ENCODE measurements at places on chromosomes 16 and 17. TPM values are rescaled to one million over a fixed set of nuclear protein-coding genes. Genes with fewer than 3 reads are reported as not detected.

- DNase-seq, result no peak
Observed at GRCh38 chr16:50740736-50741135, 1.1 kb upstream of the CYLD start.

- DNase-seq, result no peak
Observed at GRCh38 chr17:44200478-44201155, 933 bp upstream of the ATXN7L3 start.

- no peak for DNase-seq
Observed at GRCh38 chr17:81508639-81509206, 3.9 kb downstream of the ACTG1 start.

DNA sequence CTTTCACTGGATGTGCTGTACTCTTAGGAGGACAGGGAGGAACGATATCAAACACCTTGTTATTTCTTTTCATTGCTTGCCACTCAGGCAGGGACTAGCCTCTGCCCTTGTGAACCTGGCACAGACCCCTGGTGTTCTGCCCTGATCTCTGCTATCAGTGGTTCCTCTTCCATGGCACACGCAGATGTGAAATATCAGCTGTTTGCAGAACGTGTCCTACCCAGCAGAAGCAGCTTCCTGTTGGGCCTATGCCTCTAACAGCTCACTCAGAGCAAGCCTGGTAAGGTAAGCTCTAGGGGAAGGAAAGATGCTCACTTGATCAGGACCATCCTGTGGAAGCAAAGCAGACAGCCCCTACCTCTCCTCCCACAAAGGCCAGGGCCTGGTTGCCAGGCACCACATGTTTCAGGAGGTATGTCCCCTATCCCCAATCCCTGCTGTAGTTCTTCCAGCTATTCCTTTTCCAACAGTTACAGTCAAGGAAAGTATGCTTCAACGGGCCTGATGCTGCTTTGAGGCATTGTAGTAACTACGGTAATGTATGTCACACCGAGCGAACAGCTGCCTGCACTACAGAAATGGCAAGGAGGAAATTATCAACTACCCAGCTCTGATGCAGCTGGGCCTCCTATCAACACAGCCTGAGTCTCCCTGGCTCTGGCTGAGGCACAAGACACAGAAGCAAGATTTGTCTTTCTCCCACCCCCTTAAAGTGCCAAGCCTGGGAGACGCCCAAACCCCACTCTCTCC is 41.3 kb upstream of the GFOD2 start:
- DNase-seq, result no peak

DNA sequence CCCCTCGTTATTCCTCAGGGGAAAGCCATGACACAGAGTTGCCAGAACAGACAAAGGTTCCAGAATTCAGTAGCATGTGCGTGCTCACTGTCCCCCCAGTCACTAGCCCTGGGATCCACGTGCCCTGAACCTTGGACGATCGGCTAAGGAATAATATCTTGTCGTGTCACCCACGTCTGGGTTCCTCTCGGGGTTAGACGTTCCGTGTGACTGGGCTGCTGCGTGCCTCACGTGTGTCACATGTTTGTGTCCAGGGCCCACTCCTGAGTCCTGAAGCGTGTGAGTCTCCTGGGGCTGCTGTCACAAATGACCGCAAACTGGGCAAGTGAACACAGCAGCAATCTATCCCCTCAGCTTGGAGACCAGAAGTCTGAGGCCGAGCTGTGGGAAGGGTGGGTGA is 12.4 kb upstream of the ZNF469 start:
- DNase-seq, result no peak

DNA sequence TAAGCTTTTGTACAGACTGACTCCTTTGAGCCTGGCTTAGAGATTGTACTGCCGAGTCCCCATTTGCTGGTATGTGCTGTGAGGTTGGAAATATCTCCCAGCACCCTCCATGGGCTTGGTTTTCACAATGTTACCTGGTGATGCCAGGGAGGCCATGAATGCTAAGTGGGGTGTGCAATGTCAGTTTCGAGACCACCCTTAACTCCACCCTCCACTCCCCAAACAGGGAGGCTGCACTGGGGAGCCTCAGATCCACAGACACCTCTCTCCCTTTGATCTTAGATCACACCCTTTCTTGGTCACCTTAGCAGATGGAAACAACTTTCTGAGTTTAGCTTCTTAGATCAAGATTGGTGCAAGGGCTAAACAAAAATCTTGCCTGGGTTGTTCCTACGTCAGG is 28.6 kb upstream of the PIK3R6 start:
- DNase-seq, result no peak

DNA sequence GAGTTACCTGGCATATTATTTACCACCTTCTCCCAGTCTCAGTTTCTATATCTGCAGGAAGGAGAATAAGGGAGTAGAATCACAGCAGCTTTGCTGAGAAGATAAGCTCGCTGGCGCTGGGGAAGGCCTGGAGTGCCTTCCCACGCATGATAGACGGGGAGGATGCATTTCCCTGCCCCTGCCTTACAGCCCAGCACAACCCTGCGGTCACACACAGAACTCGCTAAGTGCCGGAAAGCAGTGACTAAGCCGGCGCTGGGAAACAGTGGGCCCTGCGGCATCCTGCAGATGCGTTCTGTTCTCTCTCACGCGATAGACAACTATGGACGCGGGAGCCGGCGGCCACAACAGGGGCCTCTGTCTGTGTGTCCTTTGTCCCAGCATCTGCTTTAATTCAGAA is 4.8 kb downstream of the CA5A start:
- DNase-seq, result peak; percentile 92

DNA sequence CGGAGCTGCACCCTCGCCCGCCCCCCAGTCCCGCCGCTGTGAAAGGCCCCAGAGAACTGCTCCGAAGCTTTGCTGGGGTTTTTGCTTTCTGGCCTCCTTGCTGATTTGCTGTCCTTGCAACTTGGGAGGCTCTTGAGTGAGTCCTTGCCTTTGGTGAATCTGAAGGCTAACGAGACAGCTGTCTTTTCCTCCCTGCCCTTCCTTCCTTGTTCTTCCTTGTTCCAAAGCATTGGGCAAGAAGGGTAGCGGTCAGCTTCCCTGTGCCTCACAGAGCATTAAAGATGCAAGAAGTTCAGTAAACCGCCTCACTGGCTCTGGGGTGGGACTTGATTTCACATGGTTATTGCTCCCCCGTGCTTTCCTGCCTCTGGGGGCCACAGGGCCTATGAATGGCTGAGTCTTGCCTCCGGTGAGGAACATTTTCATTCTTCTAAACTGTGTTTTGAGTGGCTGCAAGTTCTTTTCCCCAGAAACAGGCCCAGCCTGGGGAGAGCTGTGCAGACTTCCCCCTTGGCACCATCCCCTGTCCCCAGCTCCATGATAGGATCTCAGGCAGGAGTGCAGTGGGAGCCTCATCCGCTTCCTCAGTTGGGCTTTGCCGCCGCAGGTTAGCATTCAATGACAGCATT is 1.4 kb downstream of the YPEL2 start:
- no peak for DNase-seq

GRCh38 chr16:87582216-87582965 is 19.9 kb upstream of the JPH3 start:
- peak; percentile 79 for DNase-seq

GRCh38 chr17:45995627-45996270 is 3.3 kb upstream of the STH start:
- no peak for DNase-seq

DNA sequence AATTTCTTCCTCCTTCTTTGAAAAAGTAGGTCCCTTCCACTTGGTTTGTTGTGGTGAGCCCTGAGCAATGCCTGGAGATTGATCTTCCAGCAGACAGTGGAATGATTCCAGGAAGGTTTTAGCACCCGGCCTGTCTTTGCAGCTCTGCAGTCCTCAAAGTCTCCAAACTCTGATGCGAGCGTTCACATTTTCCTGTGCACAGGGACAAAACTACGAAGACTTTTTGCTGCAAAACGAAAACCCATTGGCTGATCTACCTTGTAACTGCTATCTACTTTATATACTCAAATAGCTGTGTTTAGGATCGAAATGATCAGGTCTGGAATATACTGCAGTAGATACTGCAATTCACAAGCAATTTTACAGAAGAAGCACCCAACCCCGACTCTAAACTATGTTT is 21.7 kb downstream of the G6PC1 start:
- peak; percentile 16 for DNase-seq

GRCh38 chr17:72816406-72816805 is 276.1 kb downstream of the SLC39A11 start:
- no peak for DNase-seq

DNA sequence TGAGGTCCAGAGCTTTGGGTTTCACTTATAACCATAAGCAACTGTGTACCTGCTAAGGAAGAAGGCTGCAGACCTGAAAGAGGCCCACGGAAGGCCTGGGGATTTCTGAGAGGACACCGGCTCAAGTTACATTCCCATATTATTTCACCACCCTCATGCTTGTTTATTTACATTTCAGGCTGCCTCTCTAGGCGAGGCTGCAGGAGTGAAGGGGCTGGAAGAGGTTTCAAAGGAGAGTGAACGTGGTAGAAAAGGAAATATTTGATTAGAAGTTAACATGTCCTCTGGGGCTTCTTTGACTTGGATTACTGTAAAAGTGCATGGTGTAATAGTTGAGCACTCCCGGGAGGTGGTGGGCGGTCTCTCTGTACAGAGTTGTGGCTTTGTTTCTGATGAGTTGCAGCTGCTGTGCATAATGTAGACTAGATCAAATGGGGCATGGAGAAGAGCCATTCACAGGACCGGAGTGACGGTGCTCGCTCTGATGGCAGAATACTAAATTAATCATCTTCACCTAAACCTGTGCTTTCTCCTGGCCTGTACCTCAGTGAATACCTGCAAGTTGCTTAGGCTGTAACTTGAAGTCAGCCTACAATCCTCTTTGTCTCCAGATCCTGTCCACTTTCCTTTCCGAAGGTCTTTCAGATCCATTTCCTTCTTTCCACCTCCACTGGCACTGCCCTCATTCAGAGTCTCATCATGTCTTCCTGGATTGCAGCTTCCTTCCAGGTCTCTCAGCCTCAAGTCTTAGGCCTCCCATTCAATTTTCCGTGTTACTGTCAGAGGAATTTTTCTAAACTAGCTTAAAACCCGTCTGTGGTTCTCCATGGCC is 1.9 kb upstream of the CPD start:
- peak; percentile 70 for DNase-seq

GRCh38 chr17:70047619-70048419 is 27.2 kb upstream of the KCNJ16 start:
- no peak for DNase-seq

GRCh38 chr17:63369233-63369632 is 76.9 kb downstream of the CYB561 start:
- DNase-seq, result peak; percentile 74

- DNase-seq, result no peak
Observed at GRCh38 chr16:88688013-88688778, 1.9 kb upstream of the SNAI3 start.

DNA sequence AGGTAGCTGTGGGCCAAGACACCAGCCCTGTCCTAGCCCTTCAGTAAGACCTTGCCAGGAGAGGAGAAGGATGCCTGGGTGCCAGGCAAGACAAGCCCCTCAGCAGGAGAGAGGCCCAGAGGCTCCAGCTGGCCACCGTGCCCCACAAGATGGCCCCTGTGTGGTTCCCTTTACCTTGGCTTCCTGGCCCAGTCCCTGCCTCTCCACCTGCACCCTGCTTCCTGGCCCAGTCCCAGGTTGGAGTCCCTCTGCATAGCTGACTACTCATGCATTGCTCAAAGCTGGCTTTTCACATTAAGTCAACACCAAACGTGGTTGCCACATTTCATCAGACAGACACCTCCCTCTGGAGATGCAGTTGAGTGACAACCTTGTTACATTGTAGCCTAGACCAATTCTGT is 4.0 kb downstream of the SYNGR3 start:
- DNase-seq, result no peak

- DNase-seq, result peak; percentile 17
Observed at GRCh38 chr16:14179116-14179515, 108.0 kb downstream of the MRTFB start.

GRCh38 chr17:67585077-67585602 is 132.6 kb upstream of the NOL11 start:
- DNase-seq, result no peak

DNA sequence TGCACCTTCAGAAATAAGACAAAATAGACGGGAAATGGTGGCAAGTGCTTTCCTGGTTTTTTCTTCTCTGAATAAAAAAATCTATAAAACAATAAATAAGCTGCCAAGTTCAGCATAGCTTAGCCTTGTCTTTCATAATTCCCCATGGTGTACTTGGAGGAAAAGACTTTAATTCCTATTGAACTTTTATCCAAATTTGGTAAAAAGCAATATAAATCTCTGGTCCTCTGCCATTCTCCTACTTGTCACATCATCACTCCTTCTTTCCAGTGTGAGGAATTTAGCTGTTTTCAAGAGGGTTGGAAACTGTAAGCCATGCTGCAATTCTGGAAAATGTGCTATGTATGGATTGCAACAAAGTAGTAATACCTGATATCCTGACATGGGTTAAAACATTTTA is 551.8 kb upstream of the KIF2B start:
- no peak for DNase-seq

- no peak for DNase-seq
Observed at GRCh38 chr16:1940273-1941161, 2.5 kb downstream of the MSRB1 start.

- DNase-seq, result peak; percentile 17
Observed at GRCh38 chr16:46763147-46763546, 15.0 kb upstream of the MYLK3 start.

DNA sequence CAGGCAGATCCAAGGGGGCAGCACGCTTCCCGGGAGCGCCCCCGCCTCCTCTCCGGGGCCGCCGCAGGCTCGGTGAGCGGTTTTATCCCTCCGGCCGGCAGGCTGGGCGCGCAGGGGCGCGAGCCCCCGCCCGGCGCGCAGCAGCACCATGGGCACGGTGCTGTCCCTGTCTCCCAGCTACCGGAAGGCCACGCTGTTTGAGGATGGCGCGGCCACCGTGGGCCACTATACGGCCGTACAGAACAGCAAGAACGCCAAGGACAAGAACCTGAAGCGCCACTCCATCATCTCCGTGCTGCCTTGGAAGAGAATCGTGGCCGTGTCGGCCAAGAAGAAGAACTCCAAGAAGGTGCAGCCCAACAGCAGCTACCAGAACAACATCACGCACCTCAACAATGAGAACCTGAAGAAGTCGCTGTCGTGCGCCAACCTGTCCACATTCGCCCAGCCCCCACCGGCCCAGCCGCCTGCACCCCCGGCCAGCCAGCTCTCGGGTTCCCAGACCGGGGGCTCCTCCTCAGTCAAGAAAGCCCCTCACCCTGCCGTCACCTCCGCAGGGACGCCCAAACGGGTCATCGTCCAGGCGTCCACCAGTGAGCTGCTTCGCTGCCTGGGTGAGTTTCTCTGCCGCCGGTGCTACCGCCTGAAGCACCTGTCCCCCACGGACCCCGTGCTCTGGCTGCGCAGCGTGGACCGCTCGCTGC is 832 bp downstream of the CDK5R1 start:
- DNase-seq, result peak; percentile 9

The SDR42E1 gene
- not detected for total RNA-seq

The ANKRD13B gene
- total RNA-seq, result 17.9 TPM

The CFAP97D1 gene
- total RNA-seq, result 0.16 TPM

The WBP2 gene
- total RNA-seq, result 65.6 TPM

The MPG gene
- 56.5 TPM for total RNA-seq

The FBXW10 gene
- not detected for total RNA-seq

The KRT17 gene
- 21.4 TPM for total RNA-seq

The HS3ST3A1 gene
- total RNA-seq, result 7.6 TPM

The SEC14L5 gene
- total RNA-seq, result 0.32 TPM

The TNFRSF13B gene
- not detected for total RNA-seq

The CDT1 gene
- total RNA-seq, result 3.7 TPM

The EPOP gene
- 2.4 TPM for total RNA-seq

The COPRS gene
- total RNA-seq, result 27.8 TPM

The MAP2K6 gene
- 8.8 TPM for total RNA-seq

Measured in astrocyte (in vitro differentiated cells and primary cell).